Type B pancreatic cell (in vitro differentiated cells): ENCODE measurements at places on chromosomes 1 and 21. TPM values are rescaled to one million over a fixed set of nuclear protein-coding genes. Genes with fewer than 3 reads are reported as not detected.

The C1orf21 gene
- 44.6 and 53.7 TPM in 2 replicates for total RNA-seq

- no peak for DNase-seq
Observed at GRCh38 chr1:8680664-8681650, 136.5 kb downstream of the RERE start.

GRCh38 chr1:231584117-231584516 lies 42.5 kb upstream of the DISC1 start:
- no peak for DNase-seq

- DNase-seq = no peak
Observed at GRCh38 chr1:78833491-78833890, 173.0 kb downstream of the ADGRL4 start.

- no peak for DNase-seq
Observed at GRCh38 chr1:22037520-22037919, 15.0 kb upstream of the CDC42 start.

DNA sequence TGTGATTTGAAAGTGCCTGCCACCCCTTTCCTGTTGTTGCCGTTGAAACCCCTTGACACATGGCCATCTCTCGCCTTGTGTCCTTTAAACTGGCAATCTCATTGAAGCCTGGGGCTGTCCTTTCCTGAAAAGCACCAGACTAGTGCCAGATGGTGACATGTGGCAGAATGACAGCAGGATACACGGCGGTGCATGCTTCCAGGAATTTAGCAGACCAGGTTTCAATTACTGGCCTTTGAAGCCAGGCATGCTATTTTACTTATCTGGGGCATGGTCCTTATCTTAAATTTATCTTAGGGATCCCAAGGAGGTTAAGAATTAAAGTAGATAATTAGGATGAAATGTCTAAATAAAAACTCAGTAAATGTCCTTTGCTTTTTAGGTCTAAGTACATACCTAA lies 15.2 kb downstream of the PLPPR4 start:
- DNase-seq = no peak

- no peak for DNase-seq
Observed at GRCh38 chr1:186999506-186999905, 170.8 kb downstream of the PLA2G4A start.

GRCh38 chr1:204477036-204477740 lies 17.4 kb downstream of the PIK3C2B start:
- no peak for DNase-seq

DNA sequence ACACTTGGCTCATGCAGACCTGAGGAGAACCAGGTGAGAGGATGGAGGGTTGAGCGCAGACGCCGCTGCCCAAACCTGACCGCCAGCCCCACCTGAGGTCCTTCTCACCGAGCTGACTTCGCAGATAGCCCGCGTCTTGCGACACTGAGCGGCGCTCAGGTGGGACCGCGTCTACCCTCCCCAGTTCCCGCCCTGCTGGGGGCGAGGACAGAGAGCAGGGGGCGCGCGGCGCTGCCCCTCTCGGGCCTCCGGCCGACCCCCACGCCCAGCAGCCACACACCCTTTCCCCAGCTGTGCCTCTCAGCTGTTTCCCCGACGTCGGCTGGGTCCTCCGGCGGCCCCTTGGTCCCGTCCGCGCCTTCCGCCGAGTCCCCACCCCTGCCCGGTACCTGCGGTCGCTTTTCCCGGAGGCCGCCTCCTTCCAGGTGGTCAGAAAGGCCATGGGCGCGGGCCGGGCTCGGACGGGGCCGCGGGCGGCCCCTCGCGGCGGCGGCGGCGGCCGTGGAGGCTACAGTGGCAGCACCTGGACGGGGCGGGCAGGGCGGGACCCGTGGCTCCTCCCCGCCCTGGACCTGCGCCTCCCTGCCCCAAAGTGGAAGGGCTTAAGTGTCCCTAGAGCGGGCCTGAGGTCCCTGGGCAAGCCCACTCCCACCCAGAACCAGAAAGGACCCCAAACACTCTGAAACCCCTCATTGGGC lies 14.4 kb upstream of the TTC39A start:
- DNase-seq = no peak
